Left ventricle myocardium inferior (tissue), 1 donor: ENCODE measurements at places on chromosomes 12 and 14. TPM values are rescaled to one million over a fixed set of nuclear protein-coding genes. Genes with fewer than 3 reads are reported as not detected.
A peak's percentile ranks its signal among the peaks of the same experiment; 100 is the strongest.

The TPPP2 gene
- 1.6 TPM for total RNA-seq

The SERPINA12 gene
- total RNA-seq, result not detected

The KRT85 gene
- total RNA-seq, result not detected

The HOXC12 gene
- total RNA-seq, result not detected

The SLC4A8 gene
- 0.14 TPM for total RNA-seq

The SRGAP1 gene
- 2.3 TPM for total RNA-seq

The KRT86 gene
- not detected for total RNA-seq

The KRT6B gene
- total RNA-seq, result not detected

The ASIC1 gene
- total RNA-seq, result 0.96 TPM

- DNase-seq, result no peak
Observed at GRCh38 chr12:61397668-61398067, 862.5 kb upstream of the USP15 start.

- DNase-seq, result no peak
Observed at GRCh38 chr12:29212682-29213403, 63.8 kb downstream of the FAR2 start.

- no peak for DNase-seq
Observed at GRCh38 chr14:88933191-88933590, 108.7 kb downstream of the TTC8 start.

GRCh38 chr12:94175763-94176668 is 27.6 kb downstream of the PLXNC1 start:
- DNase-seq, result no peak

DNA sequence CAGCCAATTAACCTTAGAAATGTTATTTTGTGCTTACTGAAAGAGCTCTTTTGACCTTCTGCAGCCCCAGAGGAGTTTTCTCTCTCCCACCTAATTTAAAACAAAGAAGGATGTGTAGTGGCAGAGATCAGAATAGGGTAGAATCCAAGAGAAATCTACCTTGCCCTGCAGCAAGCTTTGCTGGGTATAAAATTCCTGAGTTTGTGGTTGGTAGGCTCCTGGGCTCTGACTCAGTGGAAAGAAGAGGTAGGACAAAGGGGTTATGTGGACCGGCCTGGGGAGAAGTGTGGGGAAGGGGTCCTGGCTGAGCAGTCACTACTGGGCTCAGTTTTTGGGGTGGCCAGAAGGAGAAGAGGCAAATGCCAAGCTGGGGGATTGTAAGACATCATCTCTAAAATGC is 46.8 kb downstream of the IRF2BPL start:
- no peak for DNase-seq

- DNase-seq, result no peak
Observed at GRCh38 chr12:70427611-70428010, 61.5 kb downstream of the KCNMB4 start.

DNA sequence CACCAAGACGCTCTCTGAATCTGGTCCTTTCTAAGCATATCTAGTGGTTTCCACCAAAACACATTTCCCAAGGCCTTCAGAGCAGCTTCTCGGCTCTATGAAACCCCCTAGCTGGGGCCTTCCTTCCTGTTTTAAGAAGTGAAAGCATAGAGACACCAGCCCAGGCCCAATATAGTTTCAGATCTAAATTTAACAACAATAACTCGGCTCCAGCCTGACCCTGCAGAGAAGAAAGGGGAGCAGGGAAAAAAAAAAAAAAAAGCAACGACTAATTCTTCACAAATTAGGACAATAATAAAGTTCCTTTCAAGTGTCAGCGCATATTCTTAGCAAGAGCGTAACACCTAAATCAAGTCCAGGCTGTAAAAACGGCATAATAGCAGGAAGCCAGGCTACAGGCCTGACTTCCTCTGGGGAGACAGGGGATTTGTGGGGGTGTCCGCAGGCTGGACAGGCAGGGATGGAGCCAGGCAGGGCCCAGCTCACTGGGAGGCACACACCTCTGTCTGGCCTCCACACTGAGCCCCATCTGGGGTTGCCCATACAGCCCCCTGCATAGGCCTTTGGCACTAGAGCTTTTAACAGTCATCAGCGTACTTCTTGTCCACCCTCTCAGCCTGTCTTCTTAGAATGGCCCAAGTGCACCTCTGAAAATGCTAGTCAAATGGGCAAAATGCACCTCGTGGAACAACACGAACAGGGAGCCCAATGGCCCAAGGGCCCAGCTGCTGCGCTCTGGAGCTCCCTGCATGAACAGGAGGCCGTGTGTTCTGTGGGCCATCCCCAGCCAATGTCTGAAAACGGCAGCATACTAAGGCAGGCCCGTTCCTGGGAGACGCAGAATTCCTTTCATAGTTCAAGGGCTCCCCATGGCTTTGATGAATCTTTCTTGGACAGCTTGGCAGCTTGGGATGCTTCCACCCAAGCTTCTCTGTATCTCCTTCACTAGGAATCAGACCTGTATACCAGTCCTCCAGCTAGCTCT is 772.9 kb downstream of the MED13L start:
- DNase-seq, result peak; percentile 21

DNA sequence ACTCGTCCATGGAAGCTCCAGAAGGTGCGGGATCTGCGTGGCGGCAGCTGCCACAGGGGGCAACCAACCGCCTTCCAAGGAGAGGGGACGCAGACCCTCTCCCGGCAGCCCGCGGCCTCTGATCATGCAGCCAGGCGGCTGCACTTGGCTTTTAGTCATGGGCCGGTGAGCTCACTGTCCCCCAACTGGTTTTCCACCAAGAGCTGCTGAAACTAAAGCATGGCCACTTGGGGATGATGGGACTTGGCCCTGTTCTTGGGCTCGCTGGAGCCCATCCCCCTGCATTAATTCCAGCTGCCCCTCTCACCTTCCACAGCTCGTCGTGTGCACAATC is 39.1 kb downstream of the CCDC85C start:
- DNase-seq, result no peak

- no peak for DNase-seq
Observed at GRCh38 chr12:125198652-125199051, 133.4 kb downstream of the AACS start.

DNA sequence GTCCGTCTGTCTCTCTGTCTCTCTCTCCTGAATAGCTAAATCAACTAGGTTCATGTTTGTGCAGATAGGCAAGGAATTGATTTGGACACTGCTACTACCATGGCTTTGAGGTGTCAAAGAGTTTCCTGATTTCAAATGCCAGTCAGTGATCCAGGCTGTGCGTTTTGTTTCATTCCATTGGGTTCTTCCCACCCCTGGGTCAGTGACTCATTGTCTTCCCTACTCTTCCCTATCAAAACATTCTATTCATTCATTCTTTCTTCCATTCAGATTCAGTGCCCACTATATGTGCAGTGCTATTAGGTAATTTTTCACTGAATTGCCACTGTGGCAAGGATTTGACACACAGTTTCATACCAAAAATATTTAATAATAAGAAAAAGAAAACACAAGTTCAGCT is 50.4 kb downstream of the RPH3A start:
- no peak for DNase-seq

DNA sequence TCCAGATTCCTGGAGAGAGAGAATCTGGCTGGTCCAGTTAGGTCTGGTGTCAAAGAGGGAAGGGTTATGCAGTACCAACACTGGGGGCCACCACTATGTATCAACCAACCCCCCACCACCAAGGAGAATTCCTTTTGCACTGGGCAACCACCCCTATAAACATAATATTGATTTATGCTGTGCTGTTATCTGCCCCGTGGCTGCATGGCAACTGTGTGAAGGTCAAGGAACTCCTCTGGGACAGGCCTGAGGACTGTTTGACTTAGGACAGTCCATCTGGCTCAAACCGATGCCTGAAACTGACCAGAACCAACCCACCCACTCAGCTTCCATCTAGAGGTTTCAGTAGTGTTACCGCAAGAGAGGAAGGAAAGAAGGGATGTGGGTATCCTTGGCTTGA is 20.5 kb downstream of the PLEKHH1 start:
- no peak for DNase-seq
